ENCODE measurements at places on chromosomes 6 and 20. TPM values are rescaled to one million over a fixed set of nuclear protein-coding genes. Genes with fewer than 3 reads are reported as not detected.

FNDC1 gene
- 0.03 TPM for polyA plus RNA-seq

SLC17A2 gene
- polyA plus RNA-seq: not detected

CCND3 gene
- 29.6 TPM for polyA plus RNA-seq

SLC2A10 gene
- polyA plus RNA-seq: 20.4 TPM

ANKRD60 gene
- not detected for polyA plus RNA-seq

TINAG gene
- polyA plus RNA-seq: not detected

CDC25B gene
- 38.2 TPM for polyA plus RNA-seq

HIVEP2 gene
- polyA plus RNA-seq: 7.1 TPM

MUC21 gene
- polyA plus RNA-seq: not detected

- DNase-seq: no peak
Measured at GRCh38 chr6:17741507-17741906, 34.8 kb upstream of the NUP153 start.

DNA sequence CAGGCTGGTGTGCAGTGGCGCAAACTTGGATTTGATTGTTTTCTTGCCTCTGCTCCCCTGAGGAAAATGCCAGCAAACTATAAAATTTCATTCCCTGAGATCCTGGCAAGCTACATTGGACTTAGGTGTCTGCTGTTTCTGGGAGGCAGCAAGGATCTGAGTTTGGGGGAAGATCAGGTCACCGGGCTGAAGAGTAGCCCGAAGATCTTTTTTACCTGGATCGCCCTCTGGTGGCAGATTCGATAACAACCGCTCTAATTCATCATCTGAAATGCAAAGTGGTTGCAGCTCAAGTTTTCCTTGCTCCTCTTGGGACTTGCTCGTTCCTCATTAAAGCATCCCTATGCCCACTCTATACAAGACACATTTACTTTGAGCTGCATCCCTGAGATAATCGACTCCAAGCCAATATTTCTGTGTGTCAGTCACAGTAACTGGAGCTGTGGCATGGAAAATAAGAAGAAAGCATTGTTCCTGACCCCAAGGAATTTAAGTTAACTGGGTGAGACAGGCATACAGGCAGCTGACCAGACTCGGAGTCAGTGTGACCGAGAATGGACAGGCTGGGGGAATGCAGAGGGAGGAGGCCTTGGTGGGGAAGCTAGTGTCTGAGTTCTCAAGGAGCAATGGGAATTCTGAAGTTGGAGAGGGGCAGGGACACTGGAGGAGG, 131.8 kb upstream of the PROKR2 start:
- peak; percentile 12 for DNase-seq

- DNase-seq: no peak
Measured at GRCh38 chr6:52104979-52105378, 17.6 kb upstream of the PKHD1 start.

GRCh38 chr6:113103634-113104361, 753.3 kb upstream of the MARCKS start:
- peak; percentile 97 for DNase-seq

DNA sequence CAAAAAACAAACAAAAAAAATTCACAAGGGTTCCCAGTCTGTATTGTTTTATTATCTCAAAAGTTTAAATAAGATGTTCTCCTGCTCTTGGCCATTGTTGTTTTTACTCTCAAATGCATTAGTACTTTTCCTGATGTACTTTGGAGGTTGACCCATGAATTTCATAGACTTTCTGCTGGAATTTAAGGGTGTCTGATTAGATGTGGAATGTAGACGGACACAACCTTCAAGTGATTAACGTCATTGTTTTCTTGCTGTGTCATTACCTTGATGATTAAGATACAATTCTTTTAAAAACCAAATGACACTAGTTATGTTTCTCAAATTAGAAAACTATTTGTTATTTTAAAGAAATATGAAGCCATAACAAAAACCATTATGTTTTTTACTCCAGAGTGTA, 421.4 kb upstream of the RUNX2 start:
- DNase-seq: peak; percentile 63

DNA sequence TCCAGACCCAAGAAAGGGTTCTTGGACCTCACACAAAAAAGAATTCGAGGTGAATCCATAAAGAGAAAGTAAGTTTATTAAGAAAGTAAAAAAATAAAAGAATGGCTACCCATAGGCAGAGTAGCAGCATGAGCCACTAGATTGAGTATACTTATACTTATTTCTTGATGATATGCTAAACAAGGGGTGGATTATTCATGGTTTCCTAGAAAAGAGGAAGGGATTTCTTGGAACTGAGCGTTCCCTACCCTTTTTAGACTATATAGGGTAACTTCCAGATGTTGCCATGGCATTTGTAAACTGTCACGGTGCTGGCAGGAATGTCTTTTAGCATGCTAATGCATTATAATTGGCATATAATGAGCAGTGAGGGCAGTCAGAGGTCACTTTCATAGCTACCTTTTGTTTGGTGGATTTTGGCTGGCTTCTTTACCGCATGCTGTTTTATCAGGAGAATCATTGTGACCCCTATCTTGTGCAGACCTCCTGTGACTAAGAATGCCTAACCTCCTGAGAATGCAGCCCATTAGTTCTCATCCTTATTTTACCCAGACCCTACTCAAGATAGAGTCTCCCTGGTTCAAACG, 44.3 kb downstream of the TENT5A start:
- DNase-seq: peak; percentile 77

GRCh38 chr20:60202046-60202445, 243.8 kb downstream of the CDH26 start:
- DNase-seq: no peak
